ENCODE measurements at places on chromosomes 6 and 20.

DNA sequence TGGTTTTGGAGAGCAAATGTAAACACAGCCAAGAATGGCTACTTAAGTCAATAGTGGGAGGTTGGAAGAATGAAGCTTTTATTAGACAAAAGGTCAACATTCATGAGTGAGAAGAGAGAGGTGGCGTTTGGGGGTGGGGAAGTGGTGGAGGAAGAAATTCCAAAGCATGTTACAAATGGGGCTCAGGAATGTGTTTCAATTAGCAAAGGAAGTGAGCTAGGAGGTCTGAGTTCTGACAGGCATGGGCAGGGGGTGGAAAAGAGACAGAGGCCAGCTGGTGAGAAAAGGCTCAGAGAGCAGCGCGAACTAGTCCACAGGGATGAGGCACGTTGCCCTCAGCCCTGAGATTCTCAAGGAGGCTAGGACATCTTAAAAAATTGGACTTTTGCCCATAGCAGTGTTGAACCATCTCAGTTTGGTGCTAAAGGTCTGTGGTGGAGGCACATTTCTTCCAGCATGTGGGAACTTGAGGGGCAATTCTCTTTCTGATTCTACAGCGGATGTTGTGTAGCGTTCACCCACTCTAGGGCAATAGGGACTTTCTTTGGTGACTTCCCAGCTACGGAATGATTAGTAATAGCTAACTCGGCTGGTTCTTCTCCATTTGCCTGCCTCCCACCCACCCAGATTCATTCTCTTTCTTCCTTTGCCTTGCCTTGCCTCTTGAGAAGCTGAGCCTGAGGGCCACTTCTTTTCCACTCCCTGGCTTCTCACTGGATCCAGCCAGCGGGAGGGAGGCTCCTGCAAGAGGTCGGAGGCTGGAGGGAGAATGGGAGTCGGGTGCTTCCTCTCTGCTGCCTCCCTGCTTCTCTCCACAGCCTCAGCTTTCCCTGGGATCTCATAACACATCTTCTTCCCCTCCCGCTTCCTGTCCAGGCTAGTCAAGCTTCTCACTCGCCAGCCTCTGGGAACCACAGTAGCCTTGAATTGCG lies 45.1 kb upstream of the NEDD9 start:
- peak; percentile 96 for DNase-seq

DNA sequence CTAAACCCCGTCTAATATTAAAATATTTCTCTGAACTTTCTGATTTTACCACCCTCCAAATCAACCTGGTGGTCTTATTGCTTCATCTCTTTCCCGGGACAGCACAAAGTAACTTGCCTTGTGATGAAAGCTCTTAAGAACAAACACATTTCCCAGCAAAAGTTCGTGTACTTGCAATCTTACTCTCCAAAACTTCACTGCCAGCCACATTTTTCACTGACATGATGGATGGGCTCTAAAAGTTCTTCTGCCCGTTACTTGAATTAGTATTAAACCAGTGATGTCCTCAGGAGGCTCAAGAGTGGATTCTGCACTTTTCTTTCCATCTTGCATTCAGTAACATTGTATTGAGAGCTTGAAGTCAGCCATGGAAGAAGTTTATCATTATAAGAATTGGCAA lies 731.6 kb upstream of the GJE1 start:
- DNase-seq: no peak

- DNase-seq: no peak
These were observed 106.5 kb downstream of the LY86 start for GRCh38 chr6:6694825-6695624.

DNA sequence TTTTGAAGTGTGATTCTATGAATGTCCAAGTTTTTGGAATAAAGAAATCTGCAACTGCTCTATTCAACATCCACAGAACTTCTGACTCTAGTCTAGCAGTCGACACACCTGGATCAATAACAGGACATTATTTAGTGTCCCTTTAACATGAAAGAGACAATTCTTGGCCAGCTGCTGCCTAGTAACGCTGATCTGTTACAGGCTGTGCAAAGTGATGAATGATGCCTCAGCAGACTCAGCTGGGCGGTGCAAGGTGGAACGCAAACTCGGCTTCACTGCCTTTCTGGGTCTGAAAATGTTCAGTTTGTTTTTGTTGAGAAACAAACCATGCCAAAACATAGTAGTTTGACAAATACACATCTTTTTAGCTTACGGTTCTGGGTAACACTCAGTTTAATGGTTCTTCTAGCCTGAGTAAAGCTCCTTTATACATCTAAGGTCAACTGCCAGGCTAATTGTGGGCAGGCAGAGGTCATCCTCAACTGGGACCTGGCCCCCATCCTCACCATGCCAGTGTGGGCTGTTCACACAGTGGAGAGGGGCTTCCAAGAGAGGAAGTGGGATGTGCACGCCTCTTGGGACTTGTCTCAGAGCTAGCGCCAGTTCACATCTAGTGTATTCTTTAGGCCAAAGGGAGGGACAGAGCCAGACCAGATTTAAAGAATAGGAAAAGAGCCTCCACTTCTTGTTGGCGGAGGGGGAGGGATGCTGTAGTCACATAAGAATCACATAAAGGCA lies 879.7 kb downstream of the QKI start:
- no peak for DNase-seq

DNA sequence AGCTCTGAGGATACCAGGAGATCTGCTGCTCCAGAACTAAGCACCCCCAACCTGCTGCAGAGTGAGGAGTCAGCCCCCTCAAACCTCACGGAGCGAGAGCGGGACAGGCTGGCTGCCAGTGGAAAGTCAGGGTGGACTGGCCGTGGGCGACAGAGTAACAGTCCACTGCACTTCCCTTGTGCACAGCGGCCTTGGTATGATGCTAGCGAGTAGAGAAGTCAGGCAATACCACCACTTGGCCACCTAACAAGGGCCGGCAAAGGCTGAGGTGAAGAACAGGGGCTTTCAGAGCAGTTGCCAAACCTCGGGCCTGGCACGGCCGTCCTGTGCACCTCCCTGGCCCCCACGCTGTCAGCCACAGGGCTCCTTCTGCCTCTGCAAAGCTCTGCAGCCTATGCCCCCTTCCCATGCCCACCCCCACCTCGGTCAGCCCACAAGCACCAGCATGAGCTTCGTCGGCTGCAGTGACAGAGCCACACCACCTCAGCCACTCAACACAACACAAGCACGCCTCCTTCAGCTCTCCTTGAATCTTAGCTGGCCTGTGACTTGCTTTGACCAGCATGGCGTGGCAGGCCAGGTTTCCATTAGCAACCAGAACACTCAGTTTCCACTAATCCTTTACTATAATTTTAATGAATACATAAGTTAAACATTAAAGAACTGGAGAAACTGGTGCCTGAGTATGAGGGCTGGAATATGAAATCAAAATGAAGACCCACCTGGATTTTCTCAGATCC lies 127.6 kb upstream of the SNX9 start:
- DNase-seq: no peak

GRCh38 chr6:35919085-35919826 lies 1.6 kb downstream of the SRPK1 start:
- no peak for DNase-seq

DNA sequence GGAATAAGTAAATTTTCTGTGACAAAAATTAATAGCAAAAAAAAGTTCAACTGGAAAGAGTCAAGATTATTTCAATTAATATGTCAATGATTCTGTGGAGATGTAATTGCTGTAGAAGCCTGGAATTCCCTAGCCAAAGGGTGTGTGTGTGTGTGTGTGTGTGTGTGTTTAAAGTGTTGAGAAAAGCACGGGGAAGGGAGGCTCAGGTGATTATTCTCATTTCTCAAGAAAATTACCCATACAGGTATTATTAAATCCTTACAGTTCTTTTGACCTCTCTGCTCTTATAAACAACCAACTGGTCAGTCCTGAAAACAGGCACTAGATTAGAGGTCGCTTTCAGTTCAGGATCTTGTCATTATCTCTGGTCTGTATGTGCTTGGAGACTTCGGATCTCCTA lies 129.3 kb upstream of the SASH1 start:
- no peak for DNase-seq

DNA sequence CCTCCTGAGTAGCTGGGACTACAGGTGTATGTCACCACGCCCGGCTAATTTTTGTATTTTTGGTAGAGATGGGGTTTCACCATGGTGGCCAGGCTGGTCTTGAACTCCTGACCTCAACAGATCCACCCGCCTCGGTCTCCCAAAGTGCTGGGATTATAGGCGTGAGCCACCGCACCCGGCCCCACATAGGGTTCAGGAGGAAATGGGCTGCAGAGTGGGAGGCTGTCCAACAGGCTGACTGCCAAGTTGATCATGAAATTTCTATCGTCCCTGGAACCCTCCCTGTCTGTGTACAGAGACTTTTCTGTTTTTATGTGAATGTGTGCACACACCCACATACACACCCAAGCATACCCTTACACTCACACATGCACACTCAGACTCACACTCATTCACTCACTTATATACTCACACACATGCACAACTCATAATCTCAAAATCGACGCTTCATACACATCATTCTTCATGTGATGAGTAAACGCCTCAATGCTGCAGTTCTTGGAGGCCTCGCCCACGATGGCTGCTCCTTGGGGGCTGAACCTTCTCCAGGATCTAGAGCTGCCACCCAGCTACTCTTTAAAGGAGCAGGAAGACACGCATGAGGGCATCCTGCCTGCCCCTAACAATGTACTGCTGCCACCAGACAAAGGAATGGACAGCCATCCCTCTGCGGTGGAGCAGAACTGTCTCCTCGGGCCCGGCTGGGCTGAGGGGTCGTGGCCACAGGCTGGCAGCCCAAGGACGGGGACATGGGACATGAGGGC lies 35.6 kb downstream of the SUN5 start:
- DNase-seq: no peak

- no peak for DNase-seq
These were observed 58.1 kb downstream of the NOL4L start for GRCh38 chr20:32527052-32527446.
